Putamen (tissue), 1 donor: ENCODE measurements at places on chromosomes 13 and 19.
A peak's percentile ranks its signal among the peaks of the same experiment; 100 is the strongest.

- peak; percentile 36 for DNase-seq
Measured at GRCh38 chr19:3039641-3040077, 10.6 kb upstream of the TLE2 start.

GRCh38 chr19:40444825-40445312 lies 734 bp upstream of the SERTAD3 start:
- no peak for DNase-seq

GRCh38 chr19:7674010-7675005 lies 2.6 kb upstream of the MCEMP1 start:
- DNase-seq: no peak

DNA sequence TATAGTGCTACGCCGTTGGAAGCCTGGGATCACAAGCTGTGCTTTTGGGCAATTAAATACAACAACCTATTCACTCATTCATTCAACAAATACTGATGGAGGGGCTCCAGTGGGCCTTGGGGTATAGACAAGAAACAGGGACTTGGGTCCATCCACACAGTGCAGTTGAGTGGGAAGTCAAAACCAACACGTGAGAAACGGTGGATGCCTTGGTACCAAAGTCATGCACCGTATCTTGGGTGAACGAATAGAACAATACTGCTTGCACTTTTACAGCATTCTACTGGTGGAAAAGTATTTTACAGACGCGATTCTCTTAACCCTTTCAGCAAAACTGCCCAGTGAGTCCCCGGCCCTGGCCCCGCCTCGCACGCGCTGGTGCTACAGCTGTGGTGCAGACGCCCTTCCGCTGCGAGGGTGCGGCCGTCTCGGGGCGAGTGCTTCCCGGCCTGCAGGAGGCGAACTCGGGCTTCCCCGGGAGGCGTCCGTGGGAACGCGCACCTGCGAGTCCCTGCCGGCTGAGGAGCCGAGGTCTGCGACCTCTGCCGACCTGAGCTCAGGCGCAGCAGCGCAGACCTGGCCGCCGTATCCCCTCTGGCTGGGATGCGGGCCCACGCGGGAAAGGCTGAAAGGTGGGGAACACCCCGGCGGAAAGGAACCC lies 8.3 kb downstream of the TNFRSF19 start:
- peak; percentile 31 for DNase-seq

- DNase-seq: peak; percentile 4
Measured at GRCh38 chr13:50990818-50991506, 81.4 kb downstream of the RNASEH2B start.

DNA sequence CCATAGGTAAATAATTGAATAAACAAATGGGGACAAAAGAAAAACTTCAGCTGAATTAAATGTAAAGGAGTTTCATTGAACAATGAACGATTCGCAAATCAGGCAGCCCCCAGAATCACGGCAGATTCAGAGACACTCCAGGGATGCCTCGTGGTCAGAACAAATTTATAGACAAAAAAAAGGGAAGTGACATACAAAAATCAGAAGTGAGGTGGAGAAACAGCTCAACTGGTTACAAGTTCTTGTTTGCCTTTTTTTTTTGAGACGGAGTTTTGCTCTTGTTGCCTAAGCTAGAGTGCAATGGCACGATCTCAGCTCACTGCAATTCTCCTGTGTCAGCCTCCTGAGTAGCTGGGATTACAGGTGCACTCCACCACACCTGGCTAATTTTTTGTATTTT lies 5.7 kb downstream of the ZNF566 start:
- no peak for DNase-seq

DNA sequence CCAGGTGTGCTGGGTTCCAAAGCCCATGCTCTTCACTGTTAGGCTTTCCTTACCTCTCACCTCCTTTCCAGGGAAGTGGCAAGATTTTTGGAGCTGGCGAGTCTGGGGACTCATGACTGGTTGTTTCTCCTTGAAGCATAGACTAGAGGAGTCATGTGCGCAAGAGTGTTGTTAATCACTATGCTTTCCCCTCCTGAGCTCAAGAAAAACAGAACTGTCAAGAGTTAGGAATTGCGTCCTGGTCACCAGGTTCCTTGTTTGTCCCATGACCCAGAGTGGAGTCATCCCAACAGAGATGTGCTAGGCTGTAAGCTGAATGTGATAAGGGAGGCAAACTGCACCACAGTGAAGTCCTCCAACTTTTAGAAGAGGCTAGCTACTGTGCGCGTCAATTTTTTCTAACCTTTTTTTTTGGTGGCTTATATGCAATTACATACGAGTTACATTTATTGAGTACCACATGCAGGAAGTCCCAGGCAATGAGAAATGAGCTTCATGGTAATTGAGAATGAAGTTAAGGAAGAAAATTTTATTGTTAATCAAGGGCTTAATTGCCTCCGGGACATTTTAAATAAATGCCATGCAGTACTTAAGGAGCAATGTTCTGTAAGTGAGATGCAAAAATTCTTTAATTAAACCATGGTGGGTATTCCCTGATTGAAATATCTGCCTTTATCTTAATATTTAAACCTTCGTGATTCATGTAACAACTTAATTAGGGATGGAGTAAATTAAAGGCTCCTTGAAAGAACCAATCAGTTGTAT lies 233.9 kb downstream of the ZIC5 start:
- DNase-seq: no peak

GRCh38 chr13:108987944-108988343 lies 358.5 kb downstream of the MYO16 start:
- no peak for DNase-seq

GRCh38 chr13:41905600-41906254 lies 55.2 kb downstream of the VWA8 start:
- DNase-seq: no peak

- no peak for DNase-seq
Measured at GRCh38 chr13:97182111-97182890, 39.8 kb upstream of the MBNL2 start.

GRCh38 chr19:4606921-4607678 lies 32.2 kb upstream of the TNFAIP8L1 start:
- no peak for DNase-seq

DNA sequence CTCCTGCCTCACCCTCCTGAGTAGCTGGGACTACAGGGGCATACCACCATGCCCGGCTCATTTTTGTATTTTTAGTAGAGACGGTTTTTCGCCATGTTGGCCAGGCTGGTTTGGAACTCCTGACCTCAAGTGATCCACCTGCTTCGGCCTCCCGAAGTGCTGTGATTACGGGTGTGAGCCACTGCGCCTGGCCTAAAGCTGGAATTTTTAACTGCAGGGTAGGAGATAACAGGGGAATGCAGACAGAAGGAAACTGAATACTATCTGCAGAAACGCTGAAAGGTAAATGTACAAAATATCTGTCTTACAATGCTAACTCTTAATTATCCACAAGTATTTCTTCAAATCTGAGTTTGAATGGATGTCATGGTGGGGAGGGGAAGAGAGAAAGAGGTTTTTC lies 13.8 kb downstream of the TMTC4 start:
- no peak for DNase-seq

GRCh38 chr13:59488436-59488835 lies 675.3 kb downstream of the DIAPH3 start:
- no peak for DNase-seq

DNA sequence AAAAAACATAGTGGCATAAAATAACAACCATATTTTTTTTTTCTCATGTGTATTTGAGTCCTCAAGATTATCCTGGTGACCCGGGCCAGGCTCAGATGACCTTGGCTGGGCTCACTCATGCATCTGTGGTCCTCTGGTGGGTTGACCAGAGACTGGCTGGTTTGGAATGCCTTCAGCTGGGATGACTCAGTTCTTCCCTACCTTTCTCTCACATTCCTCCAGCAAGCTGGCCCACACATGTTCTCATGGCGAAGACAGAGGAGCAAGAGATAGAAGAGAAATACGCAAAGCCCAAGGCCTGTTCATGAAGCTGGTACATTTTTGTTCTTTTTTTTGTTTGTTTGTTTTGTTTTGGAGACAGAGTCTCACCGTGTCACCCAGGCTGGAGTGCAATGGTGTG lies 14.3 kb upstream of the ZNF541 start:
- no peak for DNase-seq

GRCh38 chr13:26377038-26377437 lies 123.1 kb downstream of the CDK8 start:
- DNase-seq: no peak
